Central memory CD4-positive, alpha-beta T cell (primary cell): ENCODE measurements at places on chromosomes 2 and 18.
A peak's percentile ranks its signal among the peaks of the same experiment; 100 is the strongest.

GRCh38 chr2:152033011-152033925 is 65.6 kb downstream of the CACNB4 start:
- no peak for DNase-seq

- no peak for DNase-seq
These were observed at the start of gene CBLN2 for GRCh38 chr18:72544092-72544886. TSS of gene CBLN2 (minus strand) at chr18:72544342. CDS start at chr18:72542160, 2,182 bp downstream.

DNA sequence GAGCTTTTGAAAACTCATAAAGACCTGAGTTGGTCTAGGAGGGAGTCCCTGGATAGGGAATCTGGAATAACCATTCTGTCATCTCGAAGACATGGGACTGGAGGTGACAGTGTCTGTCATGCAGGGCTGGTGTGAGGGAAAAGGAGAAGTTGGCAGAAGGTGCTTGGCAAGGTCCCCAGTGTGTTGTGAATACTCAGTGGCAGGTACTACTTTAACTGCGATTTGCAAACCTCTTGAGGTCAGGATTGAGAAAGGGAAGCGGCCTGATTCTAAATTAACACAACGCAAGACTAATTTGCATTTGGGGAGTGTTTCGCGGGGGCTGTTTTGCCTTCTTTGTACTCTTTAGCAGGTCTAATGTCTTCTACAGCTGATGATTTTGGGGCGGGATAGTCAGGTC is 77.0 kb upstream of the TMEM200C start:
- DNase-seq, result no peak

DNA sequence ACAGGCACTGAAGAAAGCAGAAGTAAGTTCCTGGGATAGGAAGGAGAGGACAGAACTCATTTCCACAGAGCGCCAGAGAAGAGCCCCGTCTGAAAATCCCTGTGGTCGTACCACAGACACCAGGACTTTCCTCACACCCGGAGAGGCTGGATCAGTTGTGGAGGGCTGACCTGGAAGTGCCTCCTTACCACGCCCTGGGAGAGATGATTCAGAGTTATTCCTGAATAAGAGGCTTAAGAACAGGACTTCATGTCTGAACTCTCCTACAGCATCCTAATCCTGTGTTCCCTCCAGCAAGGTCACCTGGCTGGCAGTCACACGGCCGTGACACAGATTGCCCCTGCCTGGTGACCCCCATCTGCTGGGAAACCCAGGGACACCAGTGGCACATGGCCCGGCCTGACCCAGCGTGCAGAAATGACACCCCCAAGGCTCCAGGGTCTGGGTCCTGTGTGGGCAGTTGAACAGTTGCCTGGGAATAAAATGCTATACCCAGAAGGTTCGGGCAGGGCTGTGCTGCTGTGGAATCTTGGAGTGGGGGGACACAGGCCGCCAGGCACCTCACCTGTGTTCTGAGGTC is 105.9 kb downstream of the PXDN start:
- DNase-seq, result no peak

DNA sequence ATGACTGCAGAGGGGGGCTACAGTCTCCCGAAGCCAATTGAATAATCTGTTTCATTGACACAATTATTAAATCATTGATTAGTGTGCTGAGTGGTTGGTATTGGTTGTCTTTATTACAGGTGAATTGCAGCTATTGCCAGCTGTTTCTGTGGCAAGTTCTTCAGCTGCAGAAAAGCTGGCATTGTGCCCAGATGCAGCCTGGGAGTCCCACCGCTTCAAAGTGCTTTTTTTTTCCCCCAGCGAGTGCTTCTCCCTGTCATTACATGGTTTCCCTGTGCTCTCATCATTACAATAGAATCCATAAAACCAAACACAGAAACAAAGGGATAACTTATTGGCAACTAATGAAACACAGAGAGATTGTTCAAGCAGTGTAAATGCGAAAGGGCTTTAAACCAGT is 164.7 kb downstream of the GRB14 start:
- DNase-seq, result no peak

DNA sequence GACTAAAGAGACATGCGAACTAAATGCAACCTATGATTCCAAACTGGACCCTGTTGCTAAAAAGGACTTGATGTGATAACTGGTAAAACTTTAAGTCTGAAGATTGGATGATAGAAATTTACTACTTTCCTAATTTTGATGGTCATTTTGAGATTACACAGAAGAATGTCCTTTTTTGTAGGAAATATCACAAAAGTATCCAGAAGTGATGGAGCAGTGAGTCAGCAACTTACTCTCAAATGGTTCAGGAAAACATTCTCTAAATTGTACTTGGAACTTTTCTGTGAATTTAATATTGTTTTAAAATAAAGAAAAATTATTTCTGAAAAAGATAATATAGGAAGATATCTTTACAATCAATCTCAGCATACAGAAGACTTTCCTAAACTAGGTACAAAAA is 19.9 kb downstream of the MBOAT2 start:
- no peak for DNase-seq

DNA sequence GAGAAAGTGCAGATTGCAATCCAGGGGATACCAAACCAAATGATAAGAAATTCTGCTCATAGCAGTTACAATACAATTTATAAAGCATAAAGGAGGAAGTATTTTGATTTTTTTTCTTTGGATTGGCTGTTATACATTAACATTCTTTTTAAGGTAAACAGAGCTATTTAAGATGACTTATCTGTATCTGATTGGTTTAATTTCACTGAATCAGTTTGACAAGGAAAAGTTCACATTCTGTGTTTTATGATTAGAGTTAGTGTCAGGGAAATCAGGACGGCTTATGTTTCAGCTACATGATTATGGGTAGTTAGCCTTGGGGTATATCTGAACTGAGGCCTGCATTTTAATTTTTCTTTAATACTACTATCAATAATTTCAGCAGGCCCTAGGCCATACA is 360.9 kb downstream of the ARL6IP6 start:
- no peak for DNase-seq

DNA sequence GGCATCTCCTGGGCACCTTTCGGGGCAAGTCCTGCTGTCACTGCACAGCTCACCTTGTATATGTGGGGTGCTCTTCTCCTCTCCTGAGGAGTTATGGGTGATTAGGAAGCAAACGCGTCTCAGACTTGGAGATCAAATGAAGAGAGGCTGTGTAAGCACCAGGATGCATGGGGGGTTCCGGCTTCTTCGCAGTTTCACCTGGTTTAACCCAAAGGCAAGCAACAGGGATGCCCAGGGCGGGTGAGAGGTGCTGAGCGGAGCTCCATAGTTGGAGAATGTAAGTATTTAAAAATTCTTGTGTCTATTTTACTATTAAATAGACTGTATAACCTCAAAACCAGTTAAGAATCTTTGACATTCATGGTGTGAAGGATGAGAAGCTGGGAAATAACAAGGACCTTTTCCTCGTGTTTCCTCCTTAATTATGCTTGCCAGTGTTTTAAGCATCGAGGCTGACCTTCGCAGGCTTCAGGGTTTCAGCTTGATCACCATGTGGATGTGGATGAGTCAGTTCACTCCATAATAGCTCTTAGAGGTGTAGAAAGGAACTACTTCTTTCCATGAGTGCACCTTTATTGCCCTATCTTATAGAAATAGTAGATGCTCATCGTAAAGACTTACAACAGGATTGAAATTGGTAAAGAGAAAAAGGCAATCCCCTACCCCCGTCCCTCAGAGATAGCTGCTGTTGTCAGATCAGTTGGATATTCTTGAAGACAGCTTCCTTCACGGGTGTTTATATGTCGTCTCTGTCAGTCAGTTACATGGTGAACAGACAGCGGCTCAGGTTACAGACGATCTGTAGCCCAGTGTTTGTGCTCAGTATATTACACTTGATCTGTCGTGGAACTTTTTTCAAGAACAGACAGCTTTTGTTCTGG is 201.1 kb downstream of the AGAP1 start:
- DNase-seq, result no peak

DNA sequence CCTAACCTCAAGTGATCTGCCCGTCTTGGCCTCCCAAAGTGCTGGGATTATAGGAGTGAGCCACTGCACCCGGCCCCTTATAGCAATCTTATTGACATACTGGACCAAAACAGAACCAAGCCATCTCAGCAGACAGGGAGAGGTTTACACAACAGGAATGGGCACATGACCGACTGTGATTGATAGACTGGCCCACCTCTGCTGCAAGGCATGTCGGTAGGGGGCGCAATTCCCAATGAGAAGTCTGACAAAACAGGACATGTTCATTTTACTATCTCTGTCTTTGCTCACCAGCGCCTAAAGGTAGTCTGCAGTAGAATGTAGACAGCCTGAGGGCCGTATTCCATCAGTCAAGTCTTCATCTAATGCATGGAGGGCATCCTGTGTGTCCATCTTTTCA is 2.0 kb downstream of the LYPD6B start:
- peak; percentile 19 for DNase-seq

GRCh38 chr2:21331625-21332370 is 208.0 kb downstream of the TDRD15 start:
- no peak for DNase-seq

GRCh38 chr2:71601136-71602114 is 148.1 kb downstream of the DYSF start:
- no peak for DNase-seq

- DNase-seq, result peak; percentile 9
These were observed 707 bp downstream of the KRCC1 start for GRCh38 chr2:88054782-88055370.

- no peak for DNase-seq
These were observed 115.2 kb downstream of the TPO start for GRCh38 chr2:1528273-1529064.

GRCh38 chr18:31241900-31242409 is 76.0 kb upstream of the DSG1 start:
- no peak for DNase-seq

- DNase-seq, result no peak
These were observed 101.3 kb downstream of the CLIP4 start for GRCh38 chr2:29216609-29216909.

DNA sequence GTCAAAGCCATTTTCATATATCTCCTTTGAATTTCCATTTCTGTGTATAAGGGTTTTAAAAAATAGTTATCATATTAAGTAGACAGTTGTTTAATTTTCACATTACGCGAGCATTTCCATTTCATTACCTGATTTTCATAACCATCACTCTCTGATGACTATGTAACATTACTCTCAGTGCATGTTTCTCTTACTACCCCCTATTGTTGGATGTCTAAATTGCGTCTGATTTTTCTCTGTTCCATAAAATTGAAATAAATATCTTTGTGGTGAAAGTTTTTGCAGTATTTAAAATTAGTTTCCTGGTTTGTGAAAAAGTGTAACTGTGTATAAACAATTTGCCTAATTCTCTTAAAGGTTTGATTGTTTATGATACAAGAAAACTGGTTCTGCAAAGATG is 123.8 kb downstream of the MYO1B start:
- no peak for DNase-seq

DNA sequence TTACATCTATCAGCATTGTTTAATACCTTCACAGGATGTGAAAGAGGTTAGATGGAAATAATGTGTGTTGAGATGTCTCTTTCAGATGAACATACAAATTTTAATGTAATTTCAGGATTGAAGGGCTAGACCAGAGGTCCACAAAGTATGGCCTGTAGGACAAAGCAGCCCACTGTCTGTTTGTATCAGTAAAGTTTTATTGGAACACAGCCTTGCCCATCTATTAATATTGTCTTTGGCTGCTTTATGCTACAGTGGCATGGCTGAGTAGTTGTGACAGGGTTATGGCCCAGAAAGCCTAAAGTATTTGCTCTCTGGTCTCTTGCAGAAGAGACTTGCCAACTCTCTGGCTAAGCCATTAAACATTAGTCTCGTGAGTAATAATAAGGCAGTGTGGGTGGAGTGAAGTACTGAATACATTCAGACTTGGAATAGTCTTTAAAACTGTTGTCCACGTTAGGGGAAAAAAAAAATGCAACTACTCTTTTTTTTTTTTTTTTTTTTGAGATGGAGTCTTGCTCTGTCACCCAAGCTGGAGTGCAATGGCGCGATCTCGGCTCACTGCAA is 74.5 kb upstream of the NOSTRIN start:
- DNase-seq, result no peak

- DNase-seq, result no peak
These were observed 170.8 kb downstream of the ETAA1 start for GRCh38 chr2:67567886-67568285.

GRCh38 chr2:85418132-85419008 is at the start of gene SH2D6:
TSS of gene SH2D6 (plus strand) at chr2:85418714. CDS start at chr2:85429466, 10,752 bp downstream.
- DNase-seq, result peak; percentile 81

GRCh38 chr2:8314063-8314462 is 367.8 kb upstream of the ID2 start:
- DNase-seq, result no peak

GRCh38 chr2:8999797-9000196 is 3.7 kb downstream of the MBOAT2 start:
- no peak for DNase-seq
